Astrocyte of the hippocampus (primary cell): ENCODE measurements at places on chromosomes 4 and X.

GRCh38 chrX:69176053-69176452 is 10.8 kb upstream of the PJA1 start:
- DNase-seq: no peak

- no peak for DNase-seq
These were observed 141.0 kb downstream of the STK32B start for GRCh38 chr4:5192271-5192670.

GRCh38 chr4:39319676-39320075 is 46.5 kb downstream of the RFC1 start:
- DNase-seq: peak; percentile 81

DNA sequence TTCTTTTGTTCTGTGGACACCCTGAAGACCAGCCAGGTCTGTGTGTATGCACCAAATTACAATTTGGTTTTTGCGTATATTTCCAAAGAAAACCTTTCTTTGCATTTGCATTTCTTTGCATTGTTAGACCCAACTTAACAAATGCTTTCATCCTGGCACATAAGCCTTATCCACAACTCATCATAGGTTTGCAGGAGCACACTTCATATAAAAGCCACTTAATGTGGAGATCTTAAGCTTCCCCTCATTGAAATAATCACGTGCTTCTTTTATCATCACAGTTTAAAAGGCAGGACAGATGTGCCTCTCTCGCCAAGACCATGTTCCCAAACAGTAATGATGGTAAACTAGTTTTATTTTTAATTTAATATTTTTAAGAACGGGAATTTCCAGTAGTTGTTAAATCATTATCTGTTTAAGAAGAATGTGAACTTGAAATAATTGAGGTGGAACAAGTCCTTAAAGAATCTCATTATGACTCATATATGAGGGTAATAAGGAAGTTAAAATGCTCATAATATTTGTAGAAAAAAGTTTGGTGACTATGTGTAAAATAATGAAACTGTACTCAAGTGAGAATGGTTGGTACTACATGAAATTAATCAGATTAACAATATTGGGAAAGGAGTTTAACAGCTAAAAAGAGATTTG is 65.5 kb downstream of the GLRA3 start:
- no peak for DNase-seq

DNA sequence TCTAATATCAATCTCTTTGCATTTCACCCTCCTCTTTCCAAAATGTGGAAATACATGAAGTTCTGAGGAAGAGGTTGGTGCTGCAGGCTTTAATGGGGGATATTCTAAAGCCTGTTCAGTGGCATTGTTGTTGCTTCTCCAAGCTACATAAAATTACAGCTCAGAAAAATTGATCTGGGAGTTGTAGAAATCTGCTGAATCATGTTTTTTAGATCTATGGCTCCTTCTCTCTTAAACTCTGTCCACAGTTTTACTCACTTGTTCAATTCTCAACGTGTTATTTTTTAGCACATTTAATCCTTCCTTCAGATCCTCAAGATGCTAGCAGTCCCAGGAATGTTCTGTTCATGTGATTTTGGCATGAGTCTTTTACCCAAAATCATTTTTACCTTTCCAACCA is 949.5 kb upstream of the ADGRL3 start:
- DNase-seq: no peak

DNA sequence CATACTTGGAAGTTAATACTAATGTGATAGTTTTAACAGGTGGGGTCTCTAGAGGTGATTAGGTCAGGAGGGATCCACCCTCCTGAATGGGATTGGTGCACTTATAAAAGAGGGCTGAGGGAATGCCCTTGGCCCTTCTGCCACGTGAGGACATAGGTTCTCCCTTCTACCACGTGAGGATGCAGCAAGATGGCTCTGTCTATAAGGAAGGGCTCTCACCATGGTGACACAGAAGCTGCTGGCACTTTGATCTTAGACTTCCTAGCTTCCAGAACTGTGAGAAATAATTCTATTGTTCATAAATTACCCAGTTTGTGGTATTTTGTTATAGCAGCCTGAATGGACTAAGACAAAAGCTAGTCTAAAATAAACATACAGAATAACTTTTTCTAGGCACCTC is 1.0 kb downstream of the AADAT start:
- DNase-seq: peak; percentile 2

- DNase-seq: no peak
These were observed 71.1 kb upstream of the MAGEB2 start for GRCh38 chrX:30144221-30144620.

- DNase-seq: peak; percentile 37
These were observed 990.2 kb downstream of the STPG2 start for GRCh38 chr4:97153042-97153441.

- DNase-seq: no peak
These were observed 22.9 kb downstream of the ACSL4 start for GRCh38 chrX:109710181-109710580.

- DNase-seq: peak; percentile 94
These were observed 32.2 kb downstream of the TRMT44 start for GRCh38 chr4:8472689-8473197.

DNA sequence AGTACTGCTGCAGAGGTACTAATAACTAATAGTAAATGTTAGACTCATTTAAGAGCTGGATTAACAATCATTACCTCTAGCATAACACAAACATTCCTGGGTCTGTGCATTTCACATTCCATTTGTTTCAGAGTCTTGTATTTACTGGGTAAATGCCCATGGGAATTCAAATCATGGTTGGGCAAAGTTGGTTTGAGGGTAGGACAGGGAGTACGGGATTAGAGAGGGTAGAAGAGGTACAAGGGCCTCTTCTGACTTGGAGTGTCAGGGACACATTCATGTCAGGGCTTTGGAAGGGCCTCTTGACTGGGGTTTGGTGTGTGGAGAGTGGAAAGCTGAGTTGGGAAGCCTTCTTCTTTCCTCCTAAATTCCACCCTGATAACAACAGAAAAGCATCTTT is 65.9 kb downstream of the WWC2 start:
- DNase-seq: peak; percentile 50

- DNase-seq: peak; percentile 29
These were observed 133.8 kb upstream of the UGT8 start for GRCh38 chr4:114464726-114465272.

GRCh38 chr4:97759785-97760184 is 383.5 kb downstream of the STPG2 start:
- no peak for DNase-seq

DNA sequence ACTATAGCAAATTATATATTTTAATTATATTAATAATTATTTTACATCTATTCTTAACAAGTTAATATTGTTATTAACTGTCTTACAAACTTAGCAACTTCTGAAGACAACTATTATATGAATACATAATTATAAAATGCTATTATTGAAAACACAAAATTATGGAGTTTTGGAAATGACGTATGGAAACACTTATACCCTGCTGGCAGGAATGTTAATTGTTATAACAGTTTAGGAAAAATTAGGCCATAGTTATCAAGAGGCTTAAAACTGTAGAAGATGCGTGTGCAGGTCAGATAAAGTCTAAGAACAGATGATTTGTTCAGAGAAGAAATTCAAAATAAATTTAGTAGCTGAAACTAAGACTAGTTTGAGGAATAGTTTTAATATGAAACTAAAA is 211.7 kb downstream of the FAT4 start:
- no peak for DNase-seq

- peak; percentile 69 for DNase-seq
These were observed 210.4 kb upstream of the HCCS start for GRCh38 chrX:10900585-10901289.

- peak; percentile 35 for DNase-seq
These were observed 25.5 kb upstream of the CBLL2 start for GRCh38 chrX:22247169-22247568.

DNA sequence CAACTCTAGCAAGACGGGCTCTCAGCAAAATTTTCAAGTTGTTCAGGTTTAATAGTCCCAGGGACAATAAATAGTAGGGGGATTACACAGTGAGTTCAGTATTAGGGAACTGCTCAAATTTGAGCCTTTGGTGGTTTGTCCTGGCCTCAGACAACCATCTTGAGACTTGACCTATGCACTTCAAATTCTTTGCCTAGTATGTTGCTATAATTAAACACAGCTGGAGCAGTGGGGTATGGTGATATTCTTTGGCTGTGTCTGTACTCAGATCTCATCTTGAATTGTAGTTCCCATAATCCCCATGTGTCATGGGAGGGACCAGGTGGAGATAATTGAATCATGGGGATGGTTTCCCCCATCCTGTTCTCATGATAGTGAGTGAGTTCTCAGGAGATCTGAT is 43.3 kb upstream of the TEX13A start:
- no peak for DNase-seq

GRCh38 chrX:140733766-140734342 is 24.3 kb downstream of the LINC00632 start:
- peak; percentile 66 for DNase-seq

DNA sequence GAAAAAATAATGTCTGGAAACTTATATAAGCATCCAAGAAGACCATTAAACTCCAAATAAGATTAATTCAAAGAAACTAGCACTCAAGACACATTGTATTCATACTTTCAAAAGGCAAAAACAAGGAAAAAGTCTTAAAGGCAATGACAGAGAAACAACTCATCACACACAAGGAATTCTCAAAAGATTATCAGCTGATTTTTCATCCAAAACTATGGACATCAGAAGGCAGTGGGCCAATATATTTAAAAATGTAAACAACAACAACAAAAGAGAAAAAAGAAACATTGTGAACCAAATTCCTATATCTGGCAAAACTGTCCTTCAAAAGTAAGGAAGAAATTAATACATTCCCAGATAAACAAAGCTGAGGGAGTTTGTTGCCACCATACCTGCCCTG is 711.4 kb upstream of the GALNTL6 start:
- DNase-seq: no peak

GRCh38 chr4:85861064-85861765 is 386.3 kb downstream of the ARHGAP24 start:
- no peak for DNase-seq

DNA sequence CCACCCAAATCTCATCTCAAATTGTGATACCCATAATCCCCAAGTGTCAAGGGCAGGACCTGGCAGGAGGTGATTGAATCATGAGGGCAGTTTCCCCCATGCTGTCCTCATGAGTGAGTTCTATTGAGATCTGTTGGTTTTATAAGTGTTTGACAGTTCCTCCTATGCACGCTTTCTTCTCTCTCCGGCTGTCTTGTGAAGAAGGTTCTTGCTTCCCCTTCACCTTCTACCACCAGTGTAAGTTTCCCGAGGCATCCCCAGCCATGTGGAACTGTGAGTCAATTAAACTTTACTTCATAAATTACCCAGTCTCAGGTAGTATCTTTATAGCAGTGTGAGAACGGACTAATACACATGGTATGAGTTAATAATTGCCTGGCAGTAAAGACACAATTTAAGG is 581.7 kb upstream of the AMOT start:
- DNase-seq: no peak

GRCh38 chr4:164058776-164059445 is 564.4 kb downstream of the TMA16 start:
- peak; percentile 49 for DNase-seq

GRCh38 chr4:186789651-186790050 is 66.0 kb upstream of the FAT1 start:
- peak; percentile 26 for DNase-seq

- DNase-seq: no peak
These were observed 273.2 kb downstream of the ADGRL3 start for GRCh38 chr4:61473306-61473705.

GRCh38 chr4:55184600-55185523 is 59.5 kb upstream of the KDR start:
- DNase-seq: no peak

DNA sequence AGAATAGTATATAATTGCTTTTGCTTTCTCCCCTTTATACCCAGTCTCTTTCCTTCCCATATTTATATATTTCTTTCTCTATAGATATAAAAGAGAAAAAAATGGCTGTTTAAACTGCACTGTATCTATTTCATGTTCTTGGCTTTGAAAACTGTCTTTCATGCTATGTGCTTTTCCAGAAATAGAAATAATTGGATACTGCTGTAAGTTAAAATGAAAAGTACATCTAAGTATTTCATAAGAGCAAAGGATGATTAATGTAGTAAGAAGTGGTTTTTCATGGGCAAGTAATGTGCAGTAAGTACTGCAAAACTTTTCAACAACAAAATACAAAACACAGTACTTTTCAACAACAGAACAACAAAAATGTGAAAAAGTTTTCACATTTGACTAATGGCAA is 237.9 kb downstream of the SNCA start:
- DNase-seq: no peak

- no peak for DNase-seq
These were observed 289.2 kb downstream of the FBXW7 start for GRCh38 chr4:152246659-152247058.

DNA sequence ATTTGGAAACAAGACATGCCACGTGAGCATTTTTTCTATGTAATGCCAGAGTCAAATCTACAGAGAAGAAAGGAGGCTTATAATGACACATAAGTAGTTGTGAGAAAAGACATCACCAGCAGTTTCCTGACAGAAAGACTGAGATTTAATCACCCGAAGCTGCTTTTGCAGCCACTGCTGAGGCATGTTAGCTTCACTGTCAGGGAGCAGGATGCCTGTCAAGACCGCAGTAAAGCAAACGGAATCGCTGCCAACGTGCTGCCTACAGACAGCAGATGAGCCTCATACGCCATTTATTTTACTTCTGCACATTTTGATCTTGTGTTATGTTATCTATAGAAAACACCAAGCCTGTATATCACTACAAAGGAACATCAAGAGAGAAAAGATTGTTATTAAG is 68.7 kb upstream of the NDST3 start:
- peak; percentile 6 for DNase-seq

GRCh38 chrX:120087289-120088017 is 10.0 kb upstream of the RHOXF2B start:
- no peak for DNase-seq

GRCh38 chr4:124953486-124953885 is 241.0 kb upstream of the ANKRD50 start:
- DNase-seq: no peak
